Right kidney (tissue), 9 donors: ENCODE measurements at places on chromosomes 1 and 21.

- DNase-seq, result no peak
Observed at GRCh38 chr1:186984959-186985358, 156.2 kb downstream of the PLA2G4A start.

- DNase-seq, result no peak
Observed at GRCh38 chr21:46347203-46347550, 23.2 kb downstream of the PCNT start.

GRCh38 chr1:168829876-168830275, 100.9 kb upstream of the DPT start:
- DNase-seq, result no peak

DNA sequence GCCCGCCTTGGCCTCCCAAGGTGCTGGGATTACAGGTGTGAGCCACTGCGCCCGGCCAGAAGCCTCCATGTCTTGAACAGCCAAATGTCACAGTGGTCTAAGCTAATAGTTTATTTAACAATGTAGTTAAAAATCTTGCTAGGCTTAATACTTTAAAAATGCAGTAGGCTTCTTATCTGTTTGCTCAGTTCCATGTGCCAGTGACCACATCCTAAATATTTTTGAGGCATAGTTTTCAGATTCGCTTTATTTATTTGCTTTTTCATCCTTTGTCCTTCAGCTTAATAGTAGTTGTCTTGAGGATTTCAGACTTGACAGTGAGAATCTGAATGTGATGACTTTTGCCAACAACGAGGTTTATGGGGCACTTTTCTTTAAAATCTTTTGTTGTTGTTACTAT, 59.9 kb upstream of the PRRX1 start:
- DNase-seq, result no peak

GRCh38 chr1:84156210-84156621, 12.1 kb downstream of the PRKACB start:
- no peak for DNase-seq
